ENCODE measurements at places on chromosomes 3 and 15.

GRCh38 chr15:76642671-76643070, 262.5 kb downstream of the SCAPER start:
- peaks cover 5% of the 10 kb centered on the region for H3K36me3 ChIP-seq
- H3K4me3 ChIP-seq: no peak overlapping the region
- H3K27ac ChIP-seq: no peak overlapping the region

DNA sequence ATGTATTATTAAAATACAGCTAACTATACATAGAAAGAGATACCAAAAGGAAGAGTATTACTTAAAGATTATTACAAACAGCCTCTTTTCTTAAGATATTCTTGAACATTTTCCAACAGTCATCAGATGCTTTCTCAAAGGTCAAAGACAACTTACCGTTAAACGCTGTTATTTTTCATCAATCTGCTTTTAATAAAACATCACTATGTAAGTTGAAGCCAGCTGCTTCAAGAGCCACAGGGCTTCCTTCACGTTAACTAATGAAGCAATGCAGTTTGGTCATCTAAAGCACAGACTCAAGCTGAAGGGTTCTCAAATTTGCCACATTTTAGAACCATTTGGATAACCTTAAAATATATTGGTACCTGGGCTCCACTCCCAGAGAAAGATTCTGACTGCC, 578.8 kb downstream of the ROBO2 start:
- H3K4me1 ChIP-seq: no peaks in the 10 kb centered on the region
- H3K4me3 ChIP-seq: no peak overlapping the region
- no peaks in the 10 kb centered on the region for H3K27me3 ChIP-seq
- H3K27ac ChIP-seq: no peak overlapping the region
- no peak for DNase-seq

DNA sequence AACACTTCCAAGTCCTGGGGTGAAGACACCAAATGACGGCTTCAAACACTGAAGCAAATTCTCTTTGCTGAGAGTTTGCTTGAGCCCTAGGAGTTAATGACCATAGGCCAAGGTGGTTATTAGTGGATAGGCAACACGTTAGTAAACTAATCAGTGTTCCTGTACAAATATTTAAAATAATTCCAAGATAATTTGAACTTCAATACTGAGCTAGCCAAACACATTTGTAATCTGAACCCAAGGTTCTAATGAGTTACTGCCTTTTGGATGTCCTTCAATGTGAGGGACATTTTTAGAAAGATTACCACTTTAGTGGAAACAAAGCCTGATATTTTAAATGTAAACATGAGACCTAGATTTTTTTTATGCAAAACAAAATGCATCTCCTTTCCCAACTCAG, 94.6 kb downstream of the THRB start:
- no peaks in the 10 kb centered on the region for H3K36me3 ChIP-seq
- DNase-seq: no peak
- H3K27me3 ChIP-seq: no peaks in the 10 kb centered on the region
- no peak overlapping the region for H3K27ac ChIP-seq

DNA sequence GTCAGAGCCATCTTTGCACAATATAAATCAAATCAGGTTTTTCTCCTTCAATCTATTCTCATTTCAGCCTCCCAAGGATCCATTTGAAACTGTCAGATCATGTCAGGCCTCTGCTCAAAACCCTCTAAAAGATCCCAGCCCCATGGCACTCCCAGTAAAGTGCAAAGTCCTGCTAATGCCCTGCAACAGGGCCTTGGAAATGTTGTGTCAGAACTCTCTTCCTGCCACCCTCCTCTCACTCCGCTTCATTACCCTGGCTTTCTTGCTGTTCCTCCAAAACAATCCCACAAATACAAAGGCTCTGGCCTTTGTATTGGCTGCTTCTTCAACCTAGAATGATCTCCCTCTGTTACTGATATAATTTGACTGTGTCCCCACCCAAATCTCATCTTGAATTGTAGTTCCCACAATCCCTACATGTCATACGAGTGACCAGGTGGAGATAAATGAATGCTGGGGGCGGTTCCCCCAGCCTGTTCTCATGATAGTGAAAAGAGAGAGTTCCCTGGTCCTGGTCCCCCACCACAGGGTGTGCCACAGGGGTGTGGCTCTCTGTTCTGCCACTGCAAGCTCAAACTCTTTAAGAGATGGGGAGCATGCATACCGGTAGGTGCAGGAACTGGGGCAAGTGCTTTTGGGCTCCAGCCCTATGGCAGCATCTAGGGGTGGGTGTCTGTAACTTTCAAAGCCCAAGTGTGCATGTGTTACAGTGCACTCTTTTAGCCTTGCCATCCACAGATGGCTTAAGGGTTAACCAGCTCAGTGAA, 22.9 kb upstream of the TRA2B start:
- H3K36me3 ChIP-seq: no peaks in the 10 kb centered on the region
- no peak overlapping the region for H3K4me3 ChIP-seq
- peaks cover 5% of the 10 kb centered on the region for H3K4me1 ChIP-seq
- no peak for DNase-seq

GRCh38 chr15:33547876-33548275, 237.1 kb downstream of the RYR3 start:
- no peaks in the 10 kb centered on the region for H3K4me1 ChIP-seq
- H3K27ac ChIP-seq: no peak overlapping the region
- no peak overlapping the region for H3K4me3 ChIP-seq
- no peak for DNase-seq
- H3K27me3 ChIP-seq: peaks cover 10% of the 10 kb centered on the region

DNA sequence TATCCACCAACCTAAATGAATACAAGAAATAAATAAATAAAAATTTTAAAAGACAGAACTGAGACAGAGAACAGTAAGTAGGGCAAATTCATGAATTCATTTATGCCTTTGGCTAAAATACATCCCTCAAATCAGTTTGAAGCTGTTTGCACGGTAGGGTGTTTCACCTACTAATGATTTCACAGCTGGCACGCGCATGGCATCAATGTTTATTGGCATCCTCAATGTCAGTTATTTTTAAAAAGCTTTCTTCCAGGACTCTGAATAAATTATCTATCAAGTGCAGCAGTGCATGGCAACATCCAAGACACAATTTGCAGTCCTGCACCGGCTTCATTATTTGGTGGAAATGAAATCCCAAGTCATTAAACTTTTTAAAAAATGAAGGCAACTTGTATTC, 985.2 kb upstream of the ROBO1 start:
- no peaks in the 10 kb centered on the region for H3K36me3 ChIP-seq
- DNase-seq: no peak
- no peaks in the 10 kb centered on the region for H3K27me3 ChIP-seq

DNA sequence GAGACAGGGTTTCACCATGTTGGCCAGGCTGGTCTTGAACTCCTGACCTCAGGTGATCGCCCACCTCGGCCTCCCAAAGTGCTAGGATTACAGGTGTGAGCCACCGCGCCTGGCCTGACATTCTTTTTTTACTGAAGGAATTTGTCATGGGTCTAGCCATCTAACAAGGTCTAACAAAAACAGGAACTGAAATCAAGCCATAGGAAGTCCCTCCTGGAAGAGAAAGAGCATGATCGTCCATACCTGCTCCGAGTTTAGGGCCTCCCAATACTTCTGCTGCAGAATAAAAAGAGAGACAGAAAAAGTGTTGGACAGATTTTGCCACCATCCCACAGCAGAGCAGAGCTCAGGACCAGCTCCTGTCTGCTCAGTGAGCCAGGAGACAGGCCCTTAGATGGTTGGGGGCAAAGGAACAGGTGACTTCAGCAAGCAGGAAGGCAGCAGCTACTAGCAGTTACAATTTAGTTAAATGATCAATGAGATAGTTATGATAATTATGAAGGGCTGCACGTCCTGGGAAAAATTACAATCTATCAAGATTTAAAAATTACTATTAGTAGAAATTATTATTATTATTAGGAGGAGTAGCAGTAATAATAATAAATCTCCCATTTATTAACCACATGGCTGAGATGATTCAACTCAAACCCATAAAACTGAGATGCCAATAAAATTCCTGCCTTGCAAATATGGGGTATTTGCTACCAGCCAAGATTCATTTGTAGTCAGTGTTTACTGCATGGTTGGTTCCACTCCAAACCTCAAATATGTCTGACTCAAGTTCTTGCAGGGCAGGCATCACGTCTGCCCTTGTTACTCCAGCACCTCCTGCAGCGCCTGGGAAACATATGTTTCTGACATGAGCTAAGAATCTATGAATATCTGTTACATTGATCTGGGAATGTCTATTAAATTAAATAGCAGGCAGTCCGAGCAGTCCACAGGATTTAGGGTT, 40.1 kb downstream of the TMEM44 start:
- no peak overlapping the region for H3K27ac ChIP-seq
- no peak for DNase-seq
- H3K36me3 ChIP-seq: no peaks in the 10 kb centered on the region
- peaks cover 6% of the 10 kb centered on the region for H3K4me1 ChIP-seq
- H3K27me3 ChIP-seq: no peaks in the 10 kb centered on the region

- H3K27ac ChIP-seq: no peak overlapping the region
- H3K27me3 ChIP-seq: no peaks in the 10 kb centered on the region
- H3K4me1 ChIP-seq: no peaks in the 10 kb centered on the region
- H3K36me3 ChIP-seq: no peaks in the 10 kb centered on the region
- DNase-seq: no peak
- H3K4me3 ChIP-seq: no peak overlapping the region
Observed at GRCh38 chr3:157713101-157713500, 209.9 kb upstream of the VEPH1 start.

DNA sequence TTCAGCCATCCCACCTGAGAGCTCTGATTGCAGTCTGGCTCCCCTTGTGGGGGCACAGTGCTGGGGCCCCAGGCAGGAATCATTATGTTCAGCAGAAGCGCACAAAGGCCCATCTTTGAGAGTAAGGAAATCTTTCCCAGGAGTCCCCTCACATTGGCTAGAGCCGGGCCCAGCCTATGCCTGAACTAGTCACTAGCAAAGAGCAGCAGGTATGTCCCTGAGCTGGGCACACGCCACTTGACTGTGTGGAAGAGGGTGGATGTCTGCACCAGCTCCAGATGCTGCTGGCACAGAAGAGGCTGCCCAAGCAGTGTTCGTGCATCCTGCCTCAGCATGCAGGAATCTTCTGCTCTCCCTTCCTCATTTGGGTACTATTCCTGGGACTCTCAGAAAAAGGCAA, 26.3 kb downstream of the NR1I2 start:
- no peak overlapping the region for H3K4me3 ChIP-seq
- peaks cover 9% of the 10 kb centered on the region for H3K27me3 ChIP-seq
- peaks cover 9% of the 10 kb centered on the region for H3K4me1 ChIP-seq
- no peaks in the 10 kb centered on the region for H3K36me3 ChIP-seq
- H3K27ac ChIP-seq: no peak overlapping the region
- DNase-seq: no peak
